ENCODE measurements at places on chromosomes 4 and X.

DNA sequence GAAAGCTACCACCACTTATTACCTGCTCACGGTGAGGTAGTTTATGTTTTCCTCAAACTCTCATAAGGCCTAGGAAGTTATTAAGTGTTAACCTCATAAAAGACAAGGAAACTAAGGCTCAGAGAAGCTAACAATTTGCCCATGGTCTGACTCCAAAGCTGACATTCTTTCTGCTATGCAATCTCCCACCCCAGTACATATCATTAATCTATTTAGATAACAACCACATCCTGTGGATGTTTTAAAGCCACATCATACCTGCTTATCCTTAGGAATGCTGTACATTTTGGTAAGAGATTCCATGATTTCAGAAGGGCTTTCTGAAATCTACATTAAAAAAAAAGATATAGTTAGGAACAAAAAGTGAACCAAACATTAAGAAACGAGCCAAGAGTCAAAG is 55.4 kb downstream of the HUWE1 start:
- DNase-seq: no peak

- DNase-seq: no peak
Measured at GRCh38 chr4:41989994-41990364, 351 bp upstream of the SLC30A9 start.

- no peak for DNase-seq
Measured at GRCh38 chr4:83093060-83093640, 21.4 kb downstream of the PLAC8 start.

DNA sequence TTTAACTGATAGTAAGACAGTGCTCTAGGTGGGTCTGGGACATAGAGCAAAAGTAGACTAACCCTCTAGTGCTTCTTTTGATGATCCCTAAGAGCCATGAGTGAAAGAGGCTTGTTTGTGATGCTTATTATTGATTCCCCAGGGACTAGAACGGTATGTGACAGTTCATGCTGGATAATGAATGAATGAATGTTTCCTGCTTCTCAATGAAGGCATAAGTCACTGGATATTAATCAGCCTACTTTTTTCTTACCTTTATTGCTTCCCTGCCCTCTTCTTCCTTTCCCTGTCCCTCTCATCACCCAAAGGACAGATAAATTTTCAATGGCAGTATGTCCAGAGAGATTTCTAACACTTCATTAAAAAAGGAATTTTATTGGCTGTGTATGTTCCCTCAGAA is 486.2 kb downstream of the RPA4 start:
- DNase-seq: no peak

DNA sequence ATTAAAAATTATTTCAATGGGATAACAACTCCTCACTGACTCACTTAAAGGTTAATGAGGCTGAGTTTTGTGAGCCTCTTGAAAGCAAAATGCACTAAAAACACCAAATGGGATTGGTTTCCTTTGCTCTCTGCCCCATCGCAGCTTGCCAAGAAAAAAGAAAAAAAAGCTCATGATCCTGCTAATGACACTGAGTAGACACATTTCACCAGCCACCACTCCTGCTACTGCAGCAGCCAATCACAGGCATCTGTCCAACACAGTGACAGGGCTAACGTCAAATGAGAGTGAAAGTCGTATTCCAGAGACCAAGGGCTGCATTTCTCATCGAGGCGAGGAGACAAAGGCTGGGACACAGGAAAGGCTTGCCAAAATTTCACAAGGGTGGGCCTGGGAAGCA is 5.2 kb downstream of the APBB2 start:
- no peak for DNase-seq

- no peak for DNase-seq
Measured at GRCh38 chr4:93199492-93199891, 629.1 kb upstream of the ATOH1 start.

DNA sequence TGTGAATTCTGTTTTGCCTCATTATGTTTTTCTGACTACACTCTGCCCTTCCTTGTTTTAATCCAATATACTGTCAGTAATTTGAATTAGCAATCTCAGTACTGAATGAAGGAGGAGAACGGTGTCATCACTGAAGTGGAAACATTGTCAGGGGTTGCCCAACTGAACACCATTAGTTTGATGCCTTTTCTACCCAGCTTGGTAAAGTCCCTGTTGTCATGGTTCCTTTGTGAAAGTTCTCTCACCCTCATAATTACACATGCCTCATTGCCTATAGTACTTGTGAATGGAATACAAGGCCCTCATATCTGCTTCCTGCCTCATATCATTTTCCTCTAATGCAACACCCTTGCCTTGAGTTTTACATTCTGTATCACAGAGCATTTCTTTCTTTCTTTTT is 76.9 kb downstream of the RRAGB start:
- no peak for DNase-seq

DNA sequence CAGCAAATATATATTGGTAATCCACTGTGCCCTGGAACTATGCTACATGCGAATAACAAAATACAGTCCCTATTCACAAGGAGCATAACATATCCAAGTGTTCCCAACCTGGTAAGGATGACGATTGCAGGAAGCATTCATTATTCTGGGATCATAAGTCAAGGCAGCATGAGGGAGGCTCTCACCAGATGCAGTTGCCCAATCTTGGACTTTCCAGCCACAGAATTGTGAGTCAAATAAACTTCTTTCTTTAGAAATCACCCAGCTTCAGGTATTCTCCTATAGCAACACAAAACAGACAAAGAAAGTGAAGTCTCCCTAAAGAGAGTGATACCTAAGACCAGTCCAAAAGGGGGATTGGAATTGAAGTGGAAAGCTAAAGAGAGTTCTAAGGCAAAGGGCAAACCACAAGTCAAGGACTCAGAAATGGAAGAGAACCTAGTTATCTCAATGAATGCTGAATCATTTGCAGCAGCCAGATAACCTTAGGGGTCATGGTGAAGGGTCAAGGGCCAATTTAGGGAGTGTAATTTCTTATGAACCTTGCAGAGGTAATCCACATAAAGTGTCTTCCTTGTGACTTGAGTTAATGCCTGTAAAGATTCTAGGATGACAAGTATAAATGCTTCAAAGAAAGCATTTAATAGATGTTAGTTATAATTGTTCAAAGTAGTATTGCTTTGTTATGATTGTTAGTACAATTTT is 103.1 kb upstream of the PCDH7 start:
- DNase-seq: no peak

Data from stimulated activated CD4-positive, alpha-beta T cell treated with anti-CD3 and anti-CD28 coated beads, Interleukin-1b, Interleukin-23, amount 100 ng/mL, for 4 hours (primary cell).